Osteocyte (in vitro differentiated cells): ENCODE measurements at places on chromosomes 7 and 10. TPM values are rescaled to one million over a fixed set of nuclear protein-coding genes. Genes with fewer than 3 reads are reported as not detected.

DNA sequence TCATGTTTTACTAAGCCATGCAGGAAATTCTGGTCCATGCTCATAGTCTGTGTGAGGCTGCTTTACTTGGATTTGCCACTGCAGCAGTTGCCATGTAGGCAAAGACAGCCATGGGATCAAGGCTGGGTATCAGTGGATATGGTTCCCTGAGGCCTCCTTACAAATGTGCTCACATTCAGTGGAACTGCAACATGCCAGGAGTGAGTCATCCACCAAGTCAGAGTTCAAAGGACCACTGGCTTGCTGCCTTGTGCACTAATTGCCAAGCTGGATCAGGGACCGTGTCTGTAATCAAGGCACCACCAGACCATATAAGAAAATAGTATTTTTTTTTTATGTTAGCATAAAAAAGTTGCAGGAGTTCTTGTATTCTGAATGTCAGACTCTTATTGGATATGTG lies 101.0 kb downstream of the CDCA7L start:
- DNase-seq = no peak

DNA sequence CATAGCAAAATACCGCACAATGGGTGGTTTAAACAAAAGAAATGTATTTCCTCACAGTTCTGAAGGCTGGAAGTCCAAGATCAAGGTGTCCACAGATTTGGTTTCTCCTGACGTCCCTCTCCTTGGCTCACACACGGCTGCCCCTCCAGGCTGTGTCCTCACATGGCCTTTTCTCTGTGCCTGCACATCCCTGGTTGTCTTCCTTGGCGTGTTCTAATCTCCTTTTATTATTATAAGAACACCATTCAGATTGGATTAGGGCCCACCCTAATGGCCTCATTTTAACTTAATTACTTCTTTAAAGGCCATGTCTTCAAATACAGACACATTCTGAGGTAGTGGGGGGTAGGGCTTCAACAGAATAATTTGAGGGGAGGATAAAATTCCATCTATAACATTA lies 87.9 kb downstream of the FZD1 start:
- no peak for DNase-seq

Gene PIP
- total RNA-seq = not detected in 2 replicates

- DNase-seq = no peak
These were observed 3.4 kb downstream of the RUFY2 start for GRCh38 chr10:68403701-68404100.

- DNase-seq = no peak
These were observed 40.0 kb downstream of the PARD3 start for GRCh38 chr10:34775044-34775637.

Gene CPA4
- 23.6 and 24.7 TPM in 2 replicates for total RNA-seq

Gene SPDYE5
- total RNA-seq = not detected in 2 replicates

- no peak for DNase-seq
These were observed 1.9 kb downstream of the EZH2 start for GRCh38 chr7:148882192-148882591.

GRCh38 chr7:135645296-135645904 lies 16.9 kb upstream of the STMP1 start:
- no peak for DNase-seq

DNA sequence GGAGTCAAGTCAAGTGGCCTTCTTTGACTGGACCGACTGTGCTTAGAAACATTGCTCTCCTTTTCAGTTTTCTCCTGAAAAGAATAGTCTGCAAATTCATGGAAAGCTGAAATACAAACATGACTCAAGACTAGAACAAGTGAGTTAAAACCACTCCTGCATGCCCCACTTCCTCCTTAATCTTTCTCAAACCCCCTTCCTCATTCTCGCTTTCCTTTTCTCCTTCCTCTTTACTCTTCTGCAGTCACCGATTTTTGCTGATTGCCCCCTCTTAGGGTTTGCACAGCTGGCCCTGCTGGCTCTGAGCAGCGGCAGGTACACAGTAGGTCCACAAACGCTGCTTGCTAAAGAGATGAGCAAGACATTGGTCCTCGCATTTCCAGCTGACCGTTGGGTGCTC lies 34.8 kb upstream of the MKI67 start:
- no peak for DNase-seq

- no peak for DNase-seq
These were observed 612.9 kb downstream of the SORCS1 start for GRCh38 chr10:106551501-106552062.

Gene PIK3CG
- total RNA-seq = not detected in 2 replicates

Gene CALML5
- not detected in 2 replicates for total RNA-seq

GRCh38 chr7:99992330-99993038 lies 16.7 kb upstream of the AZGP1 start:
- DNase-seq = no peak

DNA sequence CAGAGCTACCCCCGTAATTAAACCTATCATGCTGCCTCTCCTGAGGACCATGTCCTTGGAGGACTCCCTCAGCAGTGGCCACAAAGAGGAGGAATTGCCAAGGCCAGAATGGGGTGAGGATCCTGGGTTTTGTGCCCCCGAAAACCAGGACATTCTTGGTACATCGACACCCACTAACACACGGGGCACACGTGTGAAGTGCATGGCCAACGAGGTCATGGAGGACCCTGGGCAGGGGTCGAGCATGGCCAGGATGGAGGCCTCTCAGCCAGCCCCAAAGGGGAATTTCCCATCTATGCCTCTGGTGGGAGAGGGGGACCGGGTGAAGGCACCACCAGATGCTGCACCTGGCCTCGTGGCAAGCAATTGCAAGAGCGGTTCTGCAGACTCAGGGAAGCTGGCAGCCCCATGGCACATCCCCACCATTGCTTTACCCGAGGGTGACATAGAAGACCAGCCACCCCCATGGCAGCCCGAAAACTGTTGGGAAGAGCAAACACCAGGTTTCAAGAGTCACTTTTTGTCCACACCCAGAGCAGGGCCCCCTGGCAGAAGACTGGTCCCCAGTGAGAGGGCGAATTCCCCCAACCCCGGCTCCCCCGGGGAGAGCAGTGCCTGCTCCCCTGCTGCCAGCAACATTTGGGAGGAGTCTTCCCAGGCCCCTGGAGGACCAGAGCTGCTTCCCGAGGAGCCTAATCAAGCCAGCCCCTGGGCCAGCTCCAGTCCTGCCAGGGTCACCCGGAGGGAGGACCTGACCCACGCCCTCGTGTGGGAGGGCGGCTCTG lies 26.4 kb downstream of the C10orf71 start:
- peak; percentile 78 for DNase-seq

DNA sequence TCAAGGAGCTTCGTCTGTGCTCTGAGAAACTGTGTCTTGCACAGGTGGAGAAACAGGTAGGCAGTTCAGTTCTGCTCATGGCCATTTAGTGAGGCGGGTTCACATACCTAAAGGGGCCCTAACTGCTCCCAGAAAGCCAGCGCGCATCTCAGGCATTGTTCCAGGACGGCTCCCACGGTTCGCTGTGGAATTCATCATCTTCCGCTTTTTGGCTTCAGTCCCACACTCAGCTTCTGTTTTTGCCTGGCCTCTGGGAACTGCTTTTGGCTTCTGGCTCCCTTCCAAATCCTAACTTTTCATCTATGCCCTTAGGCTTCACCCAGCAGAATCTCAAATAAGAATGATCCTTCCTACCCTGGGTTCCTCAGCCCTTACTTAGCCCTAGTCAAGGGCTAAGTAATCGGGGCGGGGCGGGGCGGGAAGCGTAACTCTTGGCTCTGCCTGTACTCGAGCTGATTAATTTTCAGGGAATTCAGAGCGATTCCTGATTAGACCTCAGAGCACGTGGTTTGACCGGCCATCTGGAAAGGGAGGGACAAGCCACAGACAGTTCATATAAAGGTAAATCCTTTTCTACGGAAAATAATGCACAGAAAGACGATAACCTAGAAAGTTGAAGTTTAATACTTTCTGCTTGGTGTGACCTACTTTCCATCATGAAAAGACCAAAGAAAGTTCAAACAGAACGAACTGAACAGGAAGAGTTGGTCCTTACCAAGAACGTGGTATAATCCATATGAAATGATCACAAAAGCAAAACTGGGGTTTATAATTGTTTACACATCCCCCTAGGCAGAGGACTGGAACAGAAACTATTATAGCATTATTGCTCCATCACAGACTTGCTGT lies 105.7 kb downstream of the ST8SIA6 start:
- DNase-seq = no peak

Gene KCNMA1
- total RNA-seq = 95.5 and 98.1 TPM in 2 replicates

- no peak for DNase-seq
These were observed 1.4 kb downstream of the SUPV3L1 start for GRCh38 chr10:69181433-69181832.

- no peak for DNase-seq
These were observed 31.2 kb downstream of the TRRAP start for GRCh38 chr7:98909487-98909886.

DNA sequence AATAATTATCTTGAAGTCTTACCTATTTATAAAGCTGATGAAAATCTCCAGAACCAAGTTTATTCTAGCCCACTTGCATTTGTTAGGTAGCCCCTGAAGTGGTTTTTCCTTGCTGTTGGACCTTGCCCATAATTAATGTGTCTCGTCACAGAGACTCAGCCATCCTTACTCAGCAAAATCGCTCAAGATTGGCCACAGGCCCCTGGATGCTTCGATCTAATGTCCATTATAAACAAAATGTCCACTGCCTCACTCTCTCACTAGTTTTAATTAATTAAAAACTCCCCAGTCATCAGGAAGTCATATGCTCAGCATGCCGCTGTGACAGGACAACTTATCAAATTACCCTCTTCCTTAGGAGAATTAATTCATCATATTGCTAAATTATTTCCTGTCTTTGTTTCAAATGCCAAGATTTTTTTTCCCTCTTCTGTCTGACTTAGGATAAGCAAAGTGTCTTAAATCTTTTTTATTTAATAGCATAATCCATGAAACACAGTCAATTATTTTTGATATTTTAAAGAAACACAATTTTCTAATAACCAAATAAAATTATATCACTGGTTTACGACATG lies 126.8 kb upstream of the PCLO start:
- no peak for DNase-seq

Gene PRF1
- not detected in 2 replicates for total RNA-seq

GRCh38 chr7:44380189-44380830 lies 54.9 kb upstream of the CAMK2B start:
- DNase-seq = peak; percentile 51

Gene AKR1C4
- total RNA-seq = not detected in 2 replicates

DNA sequence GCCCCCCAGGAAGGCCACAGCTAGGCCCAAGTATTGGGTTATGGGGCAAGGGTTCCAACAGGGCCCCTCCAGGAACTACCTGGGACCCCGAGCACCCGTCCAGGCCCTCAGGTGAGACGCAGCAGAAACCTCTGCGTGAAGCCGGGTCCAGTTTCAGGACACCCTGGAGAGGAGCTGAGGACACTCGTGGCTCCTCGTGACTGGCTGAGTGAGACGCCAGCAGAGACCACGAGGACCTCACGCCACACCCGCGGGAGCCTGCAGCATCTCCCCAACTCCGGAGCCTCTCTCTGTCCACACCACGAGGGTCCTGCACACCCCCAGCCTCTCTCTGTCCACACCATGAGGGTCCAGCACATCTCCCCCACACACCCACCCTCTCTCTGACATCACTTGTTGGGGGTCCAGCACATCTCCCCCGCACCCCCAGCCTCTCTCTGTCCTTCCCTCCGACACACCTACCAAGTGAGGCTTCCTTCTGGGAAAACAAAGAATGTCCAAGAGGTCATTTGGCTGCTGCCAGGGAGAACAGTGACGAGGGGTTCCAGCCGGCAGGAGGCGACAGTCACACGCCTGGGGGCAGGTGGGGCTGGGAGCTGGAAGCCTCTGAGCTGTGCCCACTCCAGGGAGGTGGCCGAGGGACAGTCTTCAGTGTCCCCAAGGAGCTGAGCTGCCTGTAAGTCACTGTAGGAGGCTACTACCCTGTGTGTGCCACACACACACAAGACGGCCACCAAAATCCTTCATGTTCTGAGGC lies 46.1 kb upstream of the PPP2R2D start:
- peak; percentile 70 for DNase-seq

GRCh38 chr7:43750016-43750887 lies 8.2 kb upstream of the BLVRA start:
- peak; percentile 46 for DNase-seq

DNA sequence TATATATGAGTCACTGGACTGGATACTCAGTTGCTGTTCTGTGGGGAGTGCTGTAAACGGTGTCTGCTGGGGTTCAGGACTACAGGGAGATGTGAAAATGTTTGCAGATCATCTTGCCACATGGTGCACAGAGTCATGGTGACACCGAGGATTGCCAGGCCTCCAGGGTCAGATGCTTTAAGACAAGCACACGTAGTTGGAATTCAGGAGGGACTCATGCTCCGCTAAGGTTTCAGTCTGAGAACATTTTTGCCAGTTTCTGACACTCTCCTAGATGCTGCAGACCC lies 211.3 kb downstream of the CXCL12 start:
- no peak for DNase-seq

Gene HTR5A
- total RNA-seq = not detected in 2 replicates

Gene PIK3AP1
- 0.19 and 0.39 TPM in 2 replicates for total RNA-seq

- DNase-seq = no peak
These were observed 419.9 kb downstream of the NRG3 start for GRCh38 chr10:82294874-82295378.

Gene SLC26A3
- not detected in 2 replicates for total RNA-seq

- DNase-seq = no peak
These were observed 20.3 kb downstream of the ZCCHC24 start for GRCh38 chr10:79425074-79425532.
